ENCODE measurements at places on chromosomes 7 and 10.

- DNase-seq, result no peak
Measured at GRCh38 chr10:85920311-85920710, 446.3 kb downstream of the GRID1 start.

- no peak for DNase-seq
Measured at GRCh38 chr10:77711683-77712049, 74.1 kb upstream of the KCNMA1 start.

GRCh38 chr7:80721883-80722615 lies 83.6 kb downstream of the CD36 start:
- no peak for DNase-seq

- DNase-seq, result no peak
Measured at GRCh38 chr7:83366629-83367028, 203.9 kb upstream of the PCLO start.

DNA sequence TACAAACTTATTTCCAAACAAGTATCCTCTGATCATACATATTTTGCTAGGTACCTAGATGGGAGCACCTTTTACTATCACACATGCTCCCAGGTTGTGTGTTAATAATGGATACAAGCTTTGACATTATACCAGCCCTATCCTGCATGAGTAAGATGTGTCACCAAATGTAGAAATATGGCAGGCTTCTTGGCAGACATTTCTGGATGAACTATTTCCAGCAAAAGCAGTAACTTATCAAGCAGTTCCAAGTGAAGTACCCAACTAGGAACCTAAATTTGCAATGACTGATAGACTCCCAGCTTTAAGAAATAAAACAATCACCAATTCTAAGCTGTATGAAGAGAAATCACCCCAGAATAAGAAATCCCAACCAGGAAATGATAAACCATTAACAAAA lies 103.7 kb upstream of the TMEM72 start:
- DNase-seq, result no peak

DNA sequence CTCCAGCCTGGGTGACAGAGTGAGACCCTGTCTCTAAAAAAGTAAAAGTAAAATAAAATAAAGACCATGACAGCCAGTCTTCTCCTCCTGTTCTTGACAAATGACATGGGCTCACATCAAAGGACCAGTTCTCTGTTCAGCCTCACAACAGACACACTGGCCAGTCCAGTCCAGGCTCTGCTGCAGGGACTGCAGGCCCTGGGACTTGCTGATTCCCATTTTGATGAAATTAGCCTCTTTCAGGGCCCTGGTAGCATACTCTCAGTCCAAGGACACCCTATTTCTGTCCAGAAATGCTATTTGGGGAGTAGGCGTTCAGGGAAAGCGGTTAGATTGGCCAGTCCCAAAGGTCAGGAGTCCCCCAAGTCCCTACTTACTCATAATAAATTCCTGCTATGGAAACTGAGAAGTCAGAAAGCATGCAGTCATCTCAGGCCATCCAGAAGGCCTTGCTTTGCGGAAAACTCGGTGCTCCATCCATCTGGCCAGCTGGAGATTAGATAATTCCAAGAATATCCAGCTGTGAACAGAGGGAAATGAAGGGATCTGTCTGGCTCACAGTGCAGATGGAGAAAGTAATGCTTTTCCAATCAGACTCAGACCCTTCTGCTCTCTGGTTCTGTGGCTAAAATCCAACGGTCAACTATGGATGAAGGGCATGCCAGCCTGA lies 74.4 kb downstream of the RAB11FIP2 start:
- DNase-seq, result no peak

DNA sequence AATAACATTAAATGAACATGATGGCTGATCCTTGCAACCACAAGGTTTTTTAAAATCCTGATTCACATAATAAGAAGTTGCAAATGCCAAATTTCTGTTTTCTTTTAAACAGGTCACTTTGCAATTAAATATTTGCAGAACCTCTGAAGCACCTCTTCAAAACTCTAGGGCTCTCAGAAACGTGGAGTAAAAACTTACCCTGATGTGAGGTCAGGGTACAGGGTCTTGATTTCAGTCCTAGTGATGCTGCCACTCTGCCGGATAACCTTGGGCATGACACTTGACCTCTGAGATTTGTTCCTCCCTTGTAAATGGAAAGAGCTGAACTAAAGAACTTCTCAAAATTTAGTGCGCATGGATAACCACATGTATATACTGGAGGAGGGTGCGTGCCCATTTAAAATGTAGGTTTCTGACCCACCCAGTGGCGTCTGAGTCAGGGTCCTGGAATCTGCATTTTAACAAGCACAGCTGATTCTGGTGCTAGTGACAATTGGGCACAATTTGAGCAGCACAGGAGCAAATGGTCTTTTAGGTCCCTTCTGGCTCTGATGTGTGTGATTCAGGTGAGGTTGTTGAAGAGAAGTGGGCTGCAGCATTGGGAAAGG lies 35.5 kb upstream of the TNPO3 start:
- no peak for DNase-seq

DNA sequence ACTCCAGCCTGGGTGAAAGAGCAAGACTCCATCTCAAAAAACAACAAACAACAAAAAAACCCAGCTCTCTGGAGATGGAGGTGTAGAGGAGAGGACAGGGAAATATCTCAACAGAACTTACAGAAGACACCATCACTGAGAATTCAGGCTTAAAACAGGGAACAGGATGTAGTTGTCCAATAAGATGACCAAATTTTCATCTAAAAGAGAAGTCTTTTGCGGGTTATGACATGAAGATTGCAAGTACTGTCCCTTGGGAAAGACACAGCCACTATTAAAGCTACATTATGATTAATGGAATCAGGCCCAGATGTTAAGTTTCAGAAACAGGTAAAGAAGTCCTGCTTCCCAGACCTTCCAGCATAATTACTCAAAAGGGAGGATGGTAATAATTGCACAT lies 235.2 kb upstream of the NRP1 start:
- no peak for DNase-seq

DNA sequence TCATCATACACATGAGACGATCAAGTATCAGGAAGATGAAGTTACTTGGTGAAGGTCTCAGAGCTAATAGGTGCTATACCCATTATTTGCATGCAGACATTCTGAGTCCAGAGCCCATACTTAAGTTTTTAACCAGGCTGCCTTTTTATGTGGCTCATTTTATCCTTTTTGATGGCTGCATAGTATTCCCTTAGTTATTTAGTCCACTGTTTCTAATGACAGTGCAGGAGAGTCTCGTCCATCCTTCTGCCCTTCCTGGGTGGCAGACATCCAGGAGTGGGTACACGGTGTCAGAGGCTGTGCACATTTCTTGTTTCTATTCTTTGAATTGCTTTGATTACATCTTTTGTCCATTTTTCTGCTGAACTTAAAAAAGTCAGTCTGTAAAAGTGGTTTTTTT lies 11.8 kb downstream of the PPP2R2D start:
- DNase-seq, result no peak

All from substantia nigra (tissue), 51 donors.